ENCODE measurements at places on chromosomes 4 and X.

GRCh38 chr4:154082760-154083535, 294.1 kb upstream of the SFRP2 start:
- no peak for DNase-seq

GRCh38 chr4:183347566-183347965, 25.3 kb upstream of the CLDN24 start:
- DNase-seq: no peak

GRCh38 chr4:6120361-6120760, 80.0 kb downstream of the JAKMIP1 start:
- no peak for DNase-seq

DNA sequence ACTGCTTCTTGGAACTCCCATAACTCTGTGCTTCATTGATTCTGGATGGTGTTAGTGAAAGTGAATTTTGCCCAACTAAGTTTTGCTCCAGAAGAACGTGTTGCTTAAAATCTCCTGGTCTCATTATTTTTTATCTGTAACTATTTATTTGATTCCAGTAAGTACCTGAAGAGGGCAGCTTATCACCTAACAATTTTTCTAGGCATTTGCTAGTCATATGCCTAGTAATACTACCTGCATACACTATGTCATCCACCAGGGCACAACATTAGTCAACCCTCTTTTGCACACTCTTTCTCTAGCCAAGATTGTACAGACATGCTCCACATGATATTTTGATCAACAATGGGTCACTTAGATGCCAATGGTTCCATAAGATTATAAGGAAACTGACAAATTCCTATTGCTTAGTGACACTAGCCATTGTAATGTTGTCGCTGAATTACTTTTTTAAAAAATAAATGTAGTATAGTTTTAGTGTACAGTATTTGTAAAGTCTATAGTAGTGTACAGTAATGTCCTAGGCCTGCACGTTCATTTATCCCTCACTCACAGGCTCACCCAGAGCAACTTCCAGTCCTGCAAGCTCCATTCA, 499.9 kb upstream of the AADAT start:
- DNase-seq: peak; percentile 22

DNA sequence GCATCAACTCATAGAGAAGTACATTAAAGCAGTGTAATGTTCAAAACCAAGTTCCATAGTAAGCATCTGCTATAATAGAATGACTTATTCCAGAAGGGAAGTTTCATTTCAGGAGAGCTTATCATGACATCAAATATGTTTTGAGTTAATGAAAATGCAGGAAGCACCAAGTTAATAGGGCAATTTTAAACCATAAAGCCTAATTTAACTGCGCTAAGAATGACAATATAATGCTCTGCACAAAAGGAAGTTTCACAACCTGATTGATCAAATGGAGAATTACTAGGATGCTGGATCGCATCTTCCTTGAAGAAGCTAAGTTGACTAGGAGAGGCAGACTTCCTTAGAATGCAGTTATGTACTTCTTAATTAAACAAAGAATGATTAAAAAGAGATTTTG, 416.9 kb upstream of the MAGEB2 start:
- DNase-seq: no peak

GRCh38 chr4:164924670-164925238, 47.8 kb downstream of the APELA start:
- no peak for DNase-seq

Measured in GM13976 (cell line).